Stimulated activated CD4-positive, alpha-beta T cell treated with anti-CD3 and anti-CD28 coated beads, Interleukin-12 subunit alpha, Interleukin-12 subunit beta, amount 100 ng/mL, for 48 hours (primary cell): ENCODE measurements at places on chromosomes 12 and 14.

GRCh38 chr14:65966188-65966587 lies 520.0 kb upstream of the CCDC196 start:
- no peak for DNase-seq

GRCh38 chr12:75996861-75997447 lies 34.6 kb downstream of the PHLDA1 start:
- no peak for DNase-seq

GRCh38 chr14:104747876-104748275 lies 5.1 kb upstream of the SIVA1 start:
- no peak for DNase-seq

- DNase-seq = peak; percentile 23
Measured at GRCh38 chr14:67526676-67527459, 6.2 kb upstream of the PLEKHH1 start.

GRCh38 chr14:78248501-78249090 lies 78.4 kb downstream of the NRXN3 start:
- no peak for DNase-seq

- no peak for DNase-seq
Measured at GRCh38 chr12:25256005-25256404, 5.3 kb upstream of the KRAS start.

DNA sequence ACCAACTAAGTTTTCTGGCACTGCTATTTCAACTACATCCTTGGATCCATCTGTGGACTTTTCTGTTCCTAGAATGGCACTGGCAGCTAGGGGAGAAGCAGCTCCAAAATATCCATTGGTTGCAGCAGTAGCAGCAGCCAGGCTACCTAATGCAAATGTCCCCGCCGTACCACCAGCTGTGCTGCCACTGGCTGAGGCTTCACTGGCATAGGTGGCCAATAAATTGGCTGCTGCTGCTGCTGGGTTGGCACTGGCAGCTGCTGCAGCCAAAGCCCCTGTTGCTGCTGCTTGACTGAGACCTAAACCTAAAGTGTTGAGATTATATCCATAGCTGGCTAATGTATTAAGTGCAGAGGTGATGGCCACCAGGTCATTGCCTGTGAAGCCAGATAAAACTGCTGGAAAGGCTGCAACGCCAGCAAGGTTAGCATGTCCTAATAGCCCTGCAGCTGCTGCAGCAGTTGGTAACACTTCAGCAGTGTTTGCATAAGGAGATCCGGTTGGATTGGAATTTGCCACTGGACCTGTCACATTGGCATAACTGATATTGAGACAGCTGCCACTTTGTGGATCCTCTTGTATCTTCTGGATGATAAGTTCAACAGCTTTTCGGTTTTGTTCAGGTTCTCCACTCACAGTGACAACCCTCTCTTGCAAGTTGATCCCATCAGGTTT lies 149.5 kb downstream of the NOVA1 start:
- DNase-seq = no peak

DNA sequence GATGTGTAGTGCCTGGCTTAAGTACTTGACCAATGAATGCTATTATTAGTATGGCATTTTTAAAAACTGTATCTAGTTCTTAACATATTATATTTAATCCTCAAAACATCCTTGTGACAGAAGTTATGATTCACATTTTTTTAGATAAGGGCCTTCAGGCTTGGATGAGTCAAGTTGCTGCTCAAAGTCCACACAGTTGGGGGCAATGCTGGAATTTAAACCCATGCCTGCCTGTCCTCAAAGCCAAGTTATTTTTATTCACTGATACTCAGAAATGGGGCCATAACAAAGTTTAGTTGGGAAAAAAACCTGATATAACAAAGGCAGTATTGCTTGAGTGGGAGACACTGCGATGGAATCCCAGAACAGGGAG lies 50.6 kb downstream of the RFX4 start:
- DNase-seq = no peak

DNA sequence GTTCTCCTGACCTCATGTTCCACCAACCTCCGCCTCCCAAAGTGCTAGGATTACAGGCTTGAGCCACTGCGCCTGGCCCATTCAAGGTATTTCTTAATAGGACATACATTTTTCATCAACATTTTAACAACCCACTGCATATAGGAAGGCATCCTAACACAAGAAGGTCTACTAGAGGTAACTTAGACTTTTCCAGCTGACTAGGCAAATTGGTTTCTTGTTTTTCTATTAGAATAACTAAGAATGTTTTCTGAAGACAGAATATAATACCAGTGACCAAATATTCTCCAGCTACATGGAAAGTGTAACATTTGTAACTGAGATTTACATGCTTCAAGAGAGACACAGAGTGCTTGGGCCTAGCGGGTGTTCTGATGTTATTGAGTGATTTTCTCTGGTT lies 14.2 kb upstream of the PRB4 start:
- DNase-seq = no peak

DNA sequence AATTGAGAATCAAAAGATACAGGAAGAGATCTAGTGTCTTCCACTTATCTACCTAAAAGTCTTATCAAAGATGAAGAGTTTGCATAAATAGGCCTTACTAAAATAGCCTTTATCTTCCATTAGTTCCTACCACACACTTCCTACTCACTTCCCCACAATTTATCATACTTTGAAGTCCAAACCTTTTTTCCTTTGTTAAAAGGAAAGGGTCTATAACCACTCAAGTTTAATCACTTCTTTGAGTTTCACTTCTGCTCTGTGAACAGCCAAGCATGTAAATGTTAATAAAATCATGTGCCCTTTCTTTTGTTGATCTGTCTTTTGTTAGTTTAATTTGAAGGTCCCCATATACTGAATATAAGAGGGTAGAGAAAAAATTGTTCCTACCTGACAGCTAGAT lies 114.5 kb downstream of the PHLDA1 start:
- DNase-seq = no peak

GRCh38 chr12:123089140-123089539 lies 61.8 kb downstream of the PITPNM2 start:
- no peak for DNase-seq

DNA sequence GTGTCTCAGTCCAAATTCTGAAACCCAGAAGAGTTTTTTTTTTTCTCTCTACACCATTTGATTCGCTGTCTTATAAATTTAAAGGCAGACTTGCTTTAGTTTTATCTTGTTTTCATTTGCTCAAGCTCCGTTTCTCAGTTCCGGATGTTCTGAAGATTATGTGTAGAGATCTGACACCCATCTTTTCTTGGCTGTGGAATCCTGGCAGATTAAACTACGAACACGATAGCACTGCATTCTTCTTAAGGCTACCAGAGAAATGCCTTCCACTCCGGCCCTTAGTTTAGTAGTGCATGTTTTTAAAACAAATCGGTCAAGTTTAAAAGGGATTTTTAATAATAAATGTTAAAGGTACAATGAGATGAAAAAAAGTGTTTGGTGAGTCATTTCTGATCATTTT lies 106.4 kb downstream of the LMO3 start:
- no peak for DNase-seq

DNA sequence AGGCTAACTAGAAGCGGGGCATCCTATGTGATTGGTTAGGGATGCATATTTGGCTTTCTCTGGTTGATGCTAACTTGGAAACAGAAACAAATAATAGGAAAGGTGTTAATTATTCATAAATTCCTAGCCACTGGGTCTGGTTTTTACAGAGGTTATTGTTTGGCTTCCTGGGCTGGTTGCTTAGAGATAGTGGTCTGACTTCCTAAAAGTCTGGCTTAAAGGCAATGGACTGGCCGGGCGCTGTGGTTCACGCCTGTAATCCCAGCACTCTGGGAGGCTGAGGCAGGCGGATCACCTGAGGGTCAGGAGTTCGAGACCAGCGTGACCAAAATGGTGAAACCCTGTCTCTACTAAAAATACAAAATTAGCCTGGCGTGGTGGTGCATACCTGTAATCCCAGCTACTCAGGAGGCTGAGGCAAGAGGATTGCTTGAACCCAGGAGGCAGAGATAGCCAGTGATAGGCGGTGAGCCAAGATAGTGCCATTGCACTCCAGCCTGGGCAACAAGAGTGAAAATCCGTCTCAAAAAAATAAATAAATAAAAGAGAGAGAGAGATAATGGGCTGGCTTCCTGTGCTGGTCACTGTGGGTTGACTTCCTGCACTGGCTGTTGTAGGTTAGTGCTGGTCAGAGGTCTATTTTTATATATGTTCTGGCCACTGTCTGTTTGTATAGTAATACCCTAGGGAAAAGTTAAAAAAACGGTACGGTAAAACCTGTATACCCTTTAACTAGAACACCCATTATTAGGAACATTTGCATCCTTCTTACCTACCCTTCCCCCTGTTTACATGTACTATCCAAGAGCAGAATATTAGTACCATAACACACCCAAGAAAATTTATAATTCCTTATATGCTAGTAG lies 24.1 kb downstream of the OR6S1 start:
- no peak for DNase-seq
